Skeletal muscle tissue (tissue), 5 donors: ENCODE measurements at places on chromosomes 3 and 15. TPM values are rescaled to one million over a fixed set of nuclear protein-coding genes. Genes with fewer than 3 reads are reported as not detected.

Gene ZNF660
- total RNA-seq = 3.1 TPM

Gene SERINC4
- total RNA-seq = under 0.01 TPM

Gene C3orf70
- 4.2 TPM for total RNA-seq

Gene ETV5
- 18.8 TPM for total RNA-seq

Gene EPHA3
- 27.7 TPM for total RNA-seq
